ENCODE measurements at places on chromosomes 1 and 21.

- no peak for DNase-seq
These were observed 113.0 kb upstream of the RGS1 start for GRCh38 chr1:192462616-192463015.

GRCh38 chr1:177067752-177068410 is 96.6 kb downstream of the ASTN1 start:
- DNase-seq: no peak

- no peak for DNase-seq
These were observed 337.0 kb upstream of the PTBP2 start for GRCh38 chr1:96384611-96385010.

GRCh38 chr1:16147156-16147926 is 8.5 kb downstream of the EPHA2 start:
- no peak for DNase-seq

- no peak for DNase-seq
These were observed 10.7 kb upstream of the COL16A1 start for GRCh38 chr1:31714442-31715086.

DNA sequence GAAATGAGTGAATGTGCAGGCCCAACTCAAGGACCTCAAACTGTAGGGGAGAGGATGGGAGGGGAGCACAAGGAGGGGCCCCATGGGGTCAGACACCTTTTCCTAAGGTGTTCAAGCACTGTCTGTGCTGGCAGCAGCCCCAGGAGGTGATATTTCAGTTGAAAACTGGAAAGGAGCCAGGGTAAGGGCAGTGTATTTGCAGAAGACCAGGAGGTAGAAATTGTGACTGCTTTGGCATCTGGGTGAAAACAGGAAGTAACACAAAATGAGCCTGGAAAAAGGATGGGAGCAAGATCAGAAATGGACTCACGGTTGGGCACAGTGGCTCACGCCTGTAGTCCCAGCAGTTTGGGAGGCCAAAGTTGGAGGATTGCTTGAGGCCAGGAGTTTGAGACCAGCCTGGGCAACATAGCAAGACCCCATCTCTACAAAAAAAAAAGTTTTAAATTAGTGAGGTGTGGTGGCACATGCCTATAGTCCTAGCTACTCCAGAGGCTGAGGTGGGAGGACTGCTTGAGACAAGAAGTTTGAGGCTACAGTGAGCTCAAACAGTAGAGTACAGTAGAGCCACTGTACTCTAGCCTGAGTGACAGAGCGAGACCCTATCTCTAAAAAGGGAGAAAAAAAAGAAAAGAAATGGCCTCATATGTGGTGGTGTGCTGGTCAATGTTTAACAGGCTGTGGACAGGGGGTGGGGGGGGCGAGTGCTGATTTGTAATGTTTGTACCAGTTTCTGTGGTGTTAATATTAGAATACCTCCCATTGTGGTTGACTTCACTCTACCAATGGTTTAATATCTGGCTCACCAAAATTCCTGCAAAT is 76.2 kb upstream of the ANGPTL1 start:
- no peak for DNase-seq

GRCh38 chr1:71687376-71687775 is 595.0 kb downstream of the NEGR1 start:
- DNase-seq: no peak

DNA sequence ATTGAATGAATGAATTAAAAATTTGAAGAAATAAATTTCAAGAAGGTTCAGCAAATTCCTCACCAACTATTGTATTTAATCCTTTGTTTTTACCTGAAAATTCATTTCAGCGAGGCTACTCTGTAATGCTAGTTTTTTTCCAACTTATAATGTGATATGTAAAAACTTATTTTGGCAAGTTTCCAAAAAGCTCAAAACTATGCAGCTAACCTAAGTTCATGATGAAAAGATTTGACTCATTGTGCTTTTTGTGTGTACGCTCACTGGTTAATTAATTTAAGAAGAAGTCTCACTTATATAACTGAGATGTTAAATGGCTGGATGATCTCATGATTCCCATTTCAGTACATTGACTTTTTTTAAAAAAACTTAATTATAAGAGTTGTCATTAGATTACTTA is 196.0 kb upstream of the SAMSN1 start:
- DNase-seq: no peak

DNA sequence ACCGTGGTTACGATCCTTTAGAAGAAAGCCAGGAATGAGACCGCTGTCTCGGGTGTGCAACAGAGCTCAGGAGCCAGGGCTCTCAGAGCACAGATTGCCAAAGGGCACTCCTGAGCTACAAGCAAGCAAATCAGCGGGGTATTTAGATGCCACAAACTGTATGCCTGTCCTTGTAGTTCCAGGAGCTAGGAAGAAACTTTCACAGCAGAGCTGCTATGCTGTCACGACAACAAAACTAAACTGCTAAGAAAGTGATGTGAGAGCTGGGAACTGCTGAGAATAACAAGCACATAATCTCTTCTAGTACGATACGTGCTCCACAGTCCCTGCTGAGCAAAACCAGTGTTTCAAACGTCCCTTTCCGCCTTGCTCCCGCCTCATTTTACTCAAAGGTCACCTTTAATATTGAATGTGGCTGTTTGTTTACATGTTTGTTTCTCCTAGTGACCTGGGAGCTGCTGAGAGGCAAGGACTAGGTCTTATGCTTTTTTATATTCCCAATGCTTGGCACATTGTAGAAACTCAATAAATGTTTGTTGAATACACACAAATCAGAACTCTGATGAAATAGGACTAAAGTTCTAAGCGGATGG is 14.7 kb downstream of the GREM2 start:
- no peak for DNase-seq

GRCh38 chr1:241642593-241642944 is 2.4 kb upstream of the CHML start:
- DNase-seq: no peak

All from AG04450 (cell line).